ENCODE measurements at places on chromosomes 7 and 10.

DNA sequence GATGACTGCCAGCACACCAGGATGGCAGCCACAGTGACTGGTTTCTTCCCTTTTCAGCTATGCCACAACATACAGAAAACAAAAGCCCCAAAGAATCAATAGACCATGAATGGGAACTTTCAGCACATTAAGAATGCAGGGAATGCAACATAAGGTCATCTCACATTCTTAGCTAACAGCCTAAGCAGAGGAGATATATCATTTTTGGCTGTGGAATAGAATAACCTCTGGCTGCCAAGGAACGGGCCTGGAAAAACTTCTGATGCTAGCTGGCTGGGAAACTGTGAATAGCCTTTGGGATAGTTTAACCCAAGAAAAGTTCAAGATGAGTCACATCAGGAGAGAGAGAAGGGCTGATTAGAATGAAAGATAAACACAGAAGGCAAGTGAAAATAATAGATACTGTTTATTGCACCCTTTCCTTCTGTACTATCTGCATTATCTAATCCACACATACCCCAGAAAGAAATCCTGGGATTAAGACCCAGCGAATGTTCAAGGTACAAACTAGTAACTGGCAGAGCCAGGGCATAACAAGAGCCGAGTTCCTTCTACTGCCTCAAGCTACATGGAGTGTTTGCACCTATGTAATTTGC, 169.2 kb downstream of the SEMA3A start:
- DNase-seq: no peak

DNA sequence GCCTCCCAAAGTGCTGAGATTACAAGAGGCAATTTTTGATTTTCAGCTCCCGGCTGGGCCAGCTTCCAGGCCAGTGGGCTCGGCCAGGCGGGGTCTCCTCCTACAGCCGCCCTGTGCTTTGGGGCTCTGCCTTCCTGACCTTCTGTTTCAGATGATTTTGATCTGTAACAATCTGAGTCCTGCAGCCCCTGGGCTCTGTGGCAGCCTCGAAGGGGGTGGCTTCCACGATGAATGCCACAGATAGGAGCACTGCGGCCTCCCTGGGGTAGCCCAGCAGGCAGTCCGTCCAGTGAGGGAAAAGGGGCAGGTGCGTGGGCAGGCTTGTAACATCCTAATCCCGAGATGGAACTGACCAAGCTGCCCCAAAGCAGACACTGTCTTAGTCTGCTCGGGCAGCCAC, 177.5 kb downstream of the DNAJB6 start:
- DNase-seq: no peak

DNA sequence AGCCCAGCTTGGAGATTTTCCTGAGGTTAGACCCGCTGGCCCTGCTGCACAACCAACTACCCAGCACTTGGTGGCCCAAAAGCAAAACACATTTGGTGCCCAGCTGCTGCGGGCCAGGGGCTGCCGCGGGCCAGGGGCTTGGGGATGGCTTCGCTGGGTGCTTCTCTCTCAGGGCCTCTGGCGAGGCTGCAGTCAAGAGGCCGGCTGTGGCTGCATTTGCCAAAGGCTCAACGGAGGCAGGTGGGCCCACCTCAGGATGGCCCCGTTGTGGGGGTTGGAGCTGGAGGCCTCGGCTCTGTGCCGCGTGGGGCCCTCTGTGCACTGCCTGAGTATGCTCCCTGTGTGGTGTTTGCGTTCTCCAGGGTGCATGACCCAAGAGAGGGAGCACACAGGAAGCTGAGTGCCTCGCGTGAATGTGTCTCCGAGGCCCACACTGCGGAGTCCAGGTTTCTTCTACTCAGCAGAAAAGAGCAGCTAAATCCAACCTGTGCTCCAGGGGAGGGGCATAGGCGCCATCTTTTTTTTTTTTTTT, 17.5 kb upstream of the UBE3C start:
- no peak for DNase-seq

GRCh38 chr7:17626235-17626634, 314.1 kb downstream of the SNX13 start:
- no peak for DNase-seq

- DNase-seq: no peak
Measured at GRCh38 chr7:30970594-30971094, 6.9 kb downstream of the GHRHR start.

DNA sequence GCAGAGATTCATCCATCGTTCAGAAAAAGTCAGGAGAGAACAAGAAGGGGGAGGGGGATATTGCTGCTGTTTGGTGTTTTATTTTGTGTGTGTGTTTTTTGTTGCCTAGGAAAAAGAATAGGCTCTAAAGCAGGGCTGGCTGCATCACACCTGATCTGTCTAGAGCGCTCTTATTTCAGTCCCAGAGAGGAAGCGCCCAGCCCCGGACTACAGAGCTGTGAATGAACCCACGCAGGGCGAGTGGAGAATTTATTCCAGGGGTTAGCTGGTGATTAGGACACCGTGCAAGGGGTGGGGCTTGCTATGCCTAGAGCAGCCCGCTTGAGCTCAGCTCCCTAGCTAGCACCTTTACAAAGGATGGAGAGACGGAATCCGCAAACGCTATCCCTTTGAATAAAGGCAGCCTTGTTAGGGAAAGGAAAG, 621 bp upstream of the FAM13C start:
- DNase-seq: peak; percentile 74

GRCh38 chr10:21099291-21100062, 202.4 kb upstream of the NEBL start:
- no peak for DNase-seq

DNA sequence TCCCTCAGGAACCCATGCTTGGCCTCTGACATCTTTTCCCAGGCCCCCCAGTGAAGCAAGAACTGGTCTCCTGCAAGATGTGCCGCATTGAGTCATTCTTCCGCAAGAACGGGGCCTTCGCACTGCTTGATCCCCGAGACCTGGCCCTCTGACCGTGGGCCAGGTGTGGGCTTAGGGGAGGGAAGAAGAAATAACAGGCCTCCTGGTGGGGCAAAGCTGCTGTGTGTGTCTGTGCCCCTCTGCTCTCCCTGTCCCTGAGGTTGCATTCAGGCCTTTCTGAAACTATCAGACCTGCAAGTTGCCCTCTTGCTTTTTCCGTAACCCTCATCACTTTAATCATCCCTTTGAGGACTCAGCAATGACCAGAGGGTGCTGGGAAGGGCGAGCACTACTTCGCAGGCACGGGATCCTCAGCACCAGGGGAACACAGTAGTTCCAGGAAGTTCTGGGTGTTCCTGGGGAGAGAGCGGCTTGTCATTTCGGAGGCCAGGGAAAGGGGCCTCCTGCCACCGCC, 6.0 kb downstream of the ATP6V1F start:
- DNase-seq: no peak

GRCh38 chr7:13442226-13442625, 547.2 kb downstream of the ETV1 start:
- DNase-seq: no peak

DNA sequence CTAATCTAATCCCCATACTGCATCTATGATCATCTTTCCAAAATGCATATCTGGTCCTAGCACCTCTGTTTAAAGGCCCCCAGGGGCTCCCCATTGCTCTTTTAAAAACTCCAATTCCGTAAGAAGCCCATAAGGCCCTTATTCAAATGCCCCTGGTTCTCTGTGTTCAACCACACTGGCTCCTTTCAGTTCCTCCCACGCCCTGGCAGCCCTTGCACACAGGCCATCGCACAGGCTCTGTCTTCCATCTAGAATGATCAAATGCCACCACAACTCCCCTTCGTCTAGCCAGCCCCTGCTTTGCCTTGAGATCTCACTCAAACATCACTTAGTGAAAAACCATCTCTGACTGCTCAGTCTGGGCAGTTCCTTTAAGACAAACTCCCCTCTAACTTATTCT, 112.9 kb upstream of the LYZL2 start:
- DNase-seq: no peak

- DNase-seq: no peak
Measured at GRCh38 chr10:88082391-88082790, 219.0 kb downstream of the PTEN start.

GRCh38 chr10:82778908-82779307, 903.9 kb downstream of the NRG3 start:
- DNase-seq: no peak
